ENCODE measurements at places on chromosomes 5 and 9.

- DNase-seq: no peak
Measured at GRCh38 chr5:133387091-133387490, 225.2 kb downstream of the FSTL4 start.

DNA sequence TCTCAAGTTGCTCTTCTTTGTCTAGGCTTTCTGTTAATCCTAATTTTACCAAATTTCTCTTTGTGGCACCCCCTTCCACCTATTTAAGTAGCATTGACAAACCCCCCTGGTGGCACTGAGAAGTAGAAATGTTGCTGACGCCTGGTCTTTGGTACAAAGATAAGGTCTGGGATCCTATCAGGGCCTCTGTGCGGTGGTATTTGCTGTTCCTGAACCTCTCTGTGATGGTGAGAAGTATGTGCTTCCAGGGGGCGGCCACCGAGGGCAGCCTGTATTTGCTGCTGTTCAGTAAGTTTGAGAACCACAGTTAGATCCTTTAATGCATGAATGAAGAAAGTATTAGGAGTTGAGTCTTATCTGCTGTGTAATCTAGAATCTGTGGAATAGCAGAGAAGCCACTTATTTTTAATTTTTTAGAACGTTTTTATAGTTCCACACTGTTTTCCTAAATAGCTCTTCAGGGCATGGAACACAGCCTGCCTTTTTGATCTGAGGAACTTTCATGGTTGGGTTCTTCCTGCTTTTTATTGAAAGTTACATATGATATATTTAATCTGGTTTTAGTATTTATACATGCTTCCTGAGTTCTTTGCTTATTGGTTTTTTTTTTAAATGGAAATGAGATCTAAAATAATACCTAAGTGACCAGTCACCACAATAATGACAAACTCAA is 124.2 kb downstream of the TRIO start:
- DNase-seq: no peak

DNA sequence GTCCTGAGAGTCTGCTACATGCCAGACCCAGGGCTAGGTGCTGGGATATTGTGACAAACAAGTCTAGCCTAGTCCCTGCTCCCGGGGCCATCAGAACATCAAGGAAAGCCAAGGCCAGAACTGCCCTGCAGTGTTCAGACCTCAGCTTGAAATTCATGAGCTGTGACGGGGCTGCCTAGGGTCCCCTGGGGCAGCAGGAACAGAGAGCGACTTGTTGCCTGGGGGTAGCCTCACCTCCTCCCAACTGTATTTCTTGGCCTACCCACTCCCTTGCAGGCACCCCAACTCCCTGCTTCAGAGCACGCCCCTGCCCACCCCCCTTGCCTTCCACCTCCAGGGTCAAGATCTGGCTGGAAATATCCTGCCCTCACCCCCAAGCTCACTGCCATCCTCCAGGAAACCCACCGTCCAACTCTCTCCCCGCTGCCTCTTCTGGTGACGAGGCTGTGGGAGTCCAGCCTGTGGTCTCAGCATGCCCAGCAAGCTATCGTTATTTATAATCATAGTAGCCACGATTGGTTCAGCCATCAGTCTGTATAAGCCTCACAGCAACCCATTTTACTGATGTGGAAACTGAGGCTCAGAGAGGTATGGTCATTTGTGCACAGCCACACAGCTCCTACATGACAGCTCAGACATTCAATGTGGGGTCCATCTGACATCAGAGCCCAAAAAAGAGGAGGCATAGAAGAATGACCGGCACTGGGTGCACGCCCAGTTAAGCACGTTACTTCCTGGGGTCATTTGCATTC is 10.7 kb downstream of the DNM1 start:
- DNase-seq: no peak

- DNase-seq: no peak
Measured at GRCh38 chr5:39270225-39270848, 51.0 kb upstream of the FYB1 start.

DNA sequence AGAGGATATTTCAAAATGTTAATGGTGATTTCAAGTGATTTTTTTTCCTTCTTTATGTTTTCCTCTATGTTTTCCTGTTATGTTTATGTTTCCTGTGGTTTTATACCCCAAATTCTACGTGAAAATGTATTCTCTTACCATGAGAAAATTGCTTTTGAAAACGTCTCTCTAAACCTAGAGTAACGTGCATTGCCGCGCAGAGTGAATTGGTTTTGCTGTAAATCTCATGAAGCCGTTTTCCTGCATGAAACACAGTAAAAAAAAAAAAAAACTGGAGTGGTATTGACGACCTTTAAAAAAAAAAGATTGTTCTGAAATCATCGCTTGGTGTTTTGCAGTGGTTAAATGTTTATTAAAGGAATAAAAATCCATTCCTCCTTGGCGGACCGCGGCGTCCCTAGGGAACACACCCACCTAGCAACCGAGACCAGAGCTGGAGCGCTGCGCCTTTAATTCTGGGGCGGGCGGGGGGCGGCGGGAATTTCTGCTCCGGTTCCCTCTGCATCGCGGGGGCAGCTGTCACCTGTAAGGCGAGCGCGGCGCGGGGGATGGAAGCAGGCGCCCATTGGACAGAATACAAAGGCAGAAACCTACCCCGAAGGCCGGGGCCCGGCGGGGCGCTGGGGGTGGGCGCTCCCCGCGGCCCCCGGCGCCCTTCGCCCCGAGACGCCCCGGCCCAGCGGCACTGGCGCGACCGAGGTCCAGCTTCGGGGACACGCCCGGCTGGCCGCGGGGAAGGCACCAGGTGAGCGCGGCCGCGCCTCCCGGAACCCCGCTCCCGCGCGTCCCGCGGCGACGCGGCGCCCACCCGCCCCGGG is at the start of gene SOWAHA:
Gene SOWAHA (plus strand): TSS at position 522 of the 818 bp plus-strand sequence. CDS start 320 bp downstream, outside the sequence.
- peak; percentile 20 for DNase-seq

GRCh38 chr5:167644619-167645018 is 646.8 kb upstream of the WWC1 start:
- no peak for DNase-seq

- no peak for DNase-seq
Measured at GRCh38 chr9:1173993-1174392, 123.8 kb downstream of the DMRT2 start.

DNA sequence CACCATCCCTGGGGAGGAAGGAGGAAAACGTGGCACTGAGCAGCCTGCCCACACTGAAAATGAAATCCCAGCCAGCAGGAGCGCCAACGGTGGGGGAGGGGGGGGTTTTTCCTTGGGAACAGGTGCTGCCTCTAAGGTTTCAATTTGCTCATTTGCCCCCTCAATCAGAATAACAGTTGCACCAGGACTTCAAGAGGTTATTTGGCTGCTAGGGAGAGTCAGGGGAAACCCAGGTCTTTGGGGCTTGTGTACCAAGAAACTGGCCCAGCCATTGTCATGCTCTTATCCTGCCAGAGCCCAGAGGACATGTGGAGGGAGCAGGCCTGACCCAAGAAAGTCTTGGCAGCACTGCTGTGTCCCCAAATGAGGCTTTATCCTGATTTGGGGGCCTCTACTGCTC is 66.5 kb downstream of the NDFIP1 start:
- no peak for DNase-seq

DNA sequence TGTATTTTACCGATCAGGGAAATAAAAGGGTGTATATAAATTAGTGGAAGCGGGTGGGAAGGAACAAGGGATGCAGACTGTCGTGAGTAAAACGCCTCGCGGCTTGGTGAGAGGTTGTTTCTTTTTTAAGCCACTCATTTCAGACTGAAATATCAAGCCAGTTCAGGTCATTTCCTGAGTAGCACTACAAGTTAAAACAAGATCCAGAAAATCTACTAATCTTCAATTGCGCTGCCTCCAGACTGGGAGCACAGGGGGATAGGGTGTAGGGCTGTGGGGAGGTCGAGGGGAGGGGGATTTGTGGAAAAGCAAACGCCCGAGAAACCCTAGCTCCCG is 140.8 kb downstream of the TSSK1B start:
- DNase-seq: no peak

DNA sequence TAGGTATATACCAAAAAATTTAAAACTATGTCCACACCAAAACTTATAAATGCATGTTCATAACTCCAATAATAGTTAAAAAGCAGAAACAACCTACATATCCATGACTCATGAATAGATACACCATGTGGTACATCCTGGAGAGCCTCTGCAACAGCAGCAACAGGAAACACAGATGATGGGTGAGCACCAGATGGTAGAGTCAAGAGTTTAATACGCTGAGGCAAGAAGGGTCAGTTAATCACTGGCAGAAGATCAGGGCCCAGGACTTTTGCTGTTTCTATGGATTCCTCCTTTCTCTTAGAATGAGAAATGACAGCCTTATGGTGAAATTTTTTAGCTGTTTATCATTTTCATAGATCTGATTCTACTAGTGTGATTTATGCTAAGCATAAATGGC is 351.8 kb upstream of the ADAMTSL1 start:
- DNase-seq: no peak

DNA sequence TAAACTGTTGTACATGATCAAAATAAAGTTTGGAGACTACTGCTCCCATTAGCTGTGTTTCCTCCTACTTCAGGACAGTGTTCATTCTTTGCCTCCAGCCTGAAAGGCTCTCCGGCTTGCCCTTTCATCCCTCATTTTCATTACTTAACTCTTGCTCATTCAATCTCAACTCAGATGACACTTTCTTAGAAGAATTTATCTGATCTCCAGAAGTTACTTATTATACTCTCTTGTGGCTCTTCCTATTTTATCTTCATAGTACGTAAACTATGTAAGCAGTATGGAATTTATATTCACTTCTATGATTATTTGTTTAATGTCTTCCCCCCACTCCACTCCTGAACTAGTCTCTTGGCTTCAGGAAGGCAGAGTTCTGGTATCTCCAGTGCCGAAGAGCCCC is 1737.9 kb upstream of the C9orf72 start:
- DNase-seq: no peak

DNA sequence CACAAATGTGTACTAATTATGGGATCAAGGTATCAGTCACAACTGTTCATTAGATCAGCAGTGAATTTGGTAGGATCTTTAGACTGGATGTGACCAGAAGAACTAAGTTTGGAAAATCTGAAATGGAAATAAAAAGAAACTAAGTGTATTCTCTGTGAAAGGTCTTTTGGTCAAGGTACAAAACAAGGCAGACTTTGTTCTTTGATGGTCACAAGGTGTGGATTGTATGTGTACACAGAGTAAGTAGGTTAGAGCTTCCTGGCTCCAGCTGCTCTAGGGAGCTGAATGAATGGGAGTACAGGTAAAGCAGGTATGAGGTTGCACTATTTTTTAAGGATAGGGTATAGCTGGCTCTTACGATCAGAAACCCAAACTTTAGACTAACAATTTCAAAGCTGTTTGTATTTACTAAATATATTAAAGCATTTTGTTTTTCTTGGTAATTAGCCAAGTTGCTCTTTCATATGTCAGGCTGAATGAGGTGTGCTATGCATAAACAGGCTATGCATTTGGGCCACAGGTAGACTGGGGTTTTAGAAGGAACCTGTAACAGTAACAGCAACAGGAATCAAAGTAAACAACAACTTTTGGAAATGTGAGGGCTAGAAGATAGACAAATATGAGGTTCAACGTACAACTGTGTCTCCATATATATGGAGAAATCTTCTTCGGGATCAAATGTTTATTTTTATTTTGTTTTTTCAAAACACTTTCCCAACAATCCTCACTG is 32.5 kb downstream of the FAM169A start:
- DNase-seq: no peak

- DNase-seq: no peak
Measured at GRCh38 chr5:120400356-120400755, 63.7 kb upstream of the PRR16 start.

DNA sequence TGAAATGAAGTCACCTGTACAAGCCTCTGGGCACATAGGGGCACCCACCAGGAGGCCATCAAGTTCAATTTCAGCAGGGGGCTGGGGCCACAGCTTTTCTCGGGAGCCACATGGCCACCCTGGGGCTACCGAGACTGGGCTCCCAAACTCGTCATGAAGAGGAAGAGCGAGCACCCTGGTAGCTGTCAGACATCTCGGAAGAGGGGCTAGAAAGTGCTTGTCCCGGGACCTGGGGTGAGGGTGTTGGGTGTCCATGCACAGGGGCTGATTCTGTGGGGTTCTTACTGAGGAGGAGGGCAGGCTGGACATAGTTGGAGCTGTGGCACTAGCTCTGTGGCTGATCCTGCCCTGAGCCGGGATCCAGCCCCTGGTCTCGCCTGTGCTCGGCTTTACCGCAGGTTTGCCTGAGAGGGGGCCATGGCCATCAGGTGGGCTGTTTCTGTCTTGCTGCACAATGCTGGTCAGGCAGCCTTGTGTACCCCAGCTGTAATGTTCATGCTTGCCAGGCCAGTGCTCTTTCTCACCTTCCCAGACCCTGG is 70.3 kb downstream of the PHF2 start:
- DNase-seq: no peak

DNA sequence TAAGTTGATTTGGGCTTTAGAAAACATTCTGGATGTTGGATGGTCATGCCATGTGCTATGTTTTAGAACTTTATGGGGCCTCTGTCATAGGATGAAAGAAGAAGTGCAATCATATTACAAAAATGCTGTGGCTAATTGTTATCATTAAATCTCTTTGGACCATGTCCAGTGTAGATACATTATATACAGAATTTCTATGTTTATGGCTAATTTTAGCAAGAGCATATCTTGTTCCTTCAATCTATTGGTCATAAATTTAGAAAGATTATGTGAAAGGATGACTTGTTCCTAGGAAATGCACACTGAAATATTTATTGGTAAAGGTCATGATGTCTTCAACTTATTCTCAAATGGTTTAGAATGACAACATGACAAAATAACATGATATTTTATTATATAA is 42.4 kb upstream of the ELL2 start:
- DNase-seq: no peak

DNA sequence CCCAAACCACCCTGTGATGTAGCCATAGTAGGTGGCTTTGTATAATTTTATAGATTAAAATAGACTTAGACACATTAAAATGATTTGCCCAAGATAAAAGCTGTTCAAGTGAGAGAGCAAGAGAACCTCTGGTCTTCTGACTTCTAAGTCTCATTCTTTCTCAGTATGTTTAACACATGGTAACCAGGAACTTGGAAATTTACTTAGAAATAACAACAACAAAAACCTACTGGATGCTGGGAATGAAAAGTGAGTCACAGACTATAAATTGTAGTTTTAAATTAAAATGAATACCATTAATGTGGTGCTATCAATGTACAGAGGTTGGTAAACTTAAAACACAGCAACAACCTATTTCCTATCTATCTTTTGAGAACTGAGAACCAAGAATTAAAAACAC is 30.4 kb downstream of the HMGCR start:
- DNase-seq: no peak

Data from NCI-H2081 (cell line).